GM23248 (cell line): ENCODE measurements at places on chromosomes 12 and 14. TPM values are rescaled to one million over a fixed set of nuclear protein-coding genes. Genes with fewer than 3 reads are reported as not detected.

DNA sequence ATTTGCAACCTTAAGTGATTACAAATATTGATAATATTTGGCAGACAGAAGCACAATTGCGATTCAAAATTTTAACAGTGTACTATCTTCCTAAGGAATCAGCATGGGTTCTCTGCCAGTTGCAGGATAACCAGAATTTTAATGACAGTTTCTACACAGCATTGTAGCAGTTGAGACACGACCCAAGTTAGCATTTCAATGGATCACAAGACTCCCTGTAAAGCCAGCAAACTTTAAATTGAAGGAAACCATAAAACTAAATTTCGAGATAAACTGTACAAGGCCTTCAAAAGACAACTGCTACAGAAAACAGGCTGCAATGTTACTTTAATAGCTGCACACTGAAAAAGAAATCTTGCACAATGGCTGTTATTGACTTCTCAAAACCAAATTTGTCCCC lies 154.9 kb downstream of the MED13L start:
- peak overlapping the region; percentile 54 for H3K4me3 ChIP-seq
- no peaks in the 10 kb centered on the region for H3K27me3 ChIP-seq
- no peak for DNase-seq
- H3K4me1 ChIP-seq, result peaks cover 75% of the 10 kb centered on the region
- H3K27ac ChIP-seq, result peak overlapping the region; percentile 55

DNA sequence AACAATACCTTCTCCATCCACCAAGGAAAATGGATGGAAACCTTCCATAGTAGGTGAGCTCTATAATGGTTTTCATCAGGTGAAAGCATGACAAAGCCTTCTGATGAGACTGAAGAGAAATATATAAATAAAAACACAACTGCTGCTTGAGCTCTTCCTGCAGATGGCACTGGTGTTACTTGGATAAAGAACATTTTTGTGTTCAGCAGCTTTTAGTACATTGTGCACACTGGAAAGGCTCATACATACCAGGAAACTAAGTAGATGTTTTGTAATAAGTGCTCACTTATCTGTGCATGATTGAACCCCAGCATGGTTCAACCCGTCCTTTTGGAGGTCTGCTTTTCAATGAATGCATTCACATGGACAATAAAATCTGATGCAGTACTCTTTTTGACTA lies 357.3 kb upstream of the MIS18BP1 start:
- H3K4me1 ChIP-seq, result no peaks in the 10 kb centered on the region
- no peak overlapping the region for H3K27ac ChIP-seq
- peak; percentile 27 for DNase-seq
- H3K4me3 ChIP-seq, result no peak overlapping the region
- no peaks in the 10 kb centered on the region for H3K27me3 ChIP-seq
- no peaks in the 10 kb centered on the region for H3K36me3 ChIP-seq

DNA sequence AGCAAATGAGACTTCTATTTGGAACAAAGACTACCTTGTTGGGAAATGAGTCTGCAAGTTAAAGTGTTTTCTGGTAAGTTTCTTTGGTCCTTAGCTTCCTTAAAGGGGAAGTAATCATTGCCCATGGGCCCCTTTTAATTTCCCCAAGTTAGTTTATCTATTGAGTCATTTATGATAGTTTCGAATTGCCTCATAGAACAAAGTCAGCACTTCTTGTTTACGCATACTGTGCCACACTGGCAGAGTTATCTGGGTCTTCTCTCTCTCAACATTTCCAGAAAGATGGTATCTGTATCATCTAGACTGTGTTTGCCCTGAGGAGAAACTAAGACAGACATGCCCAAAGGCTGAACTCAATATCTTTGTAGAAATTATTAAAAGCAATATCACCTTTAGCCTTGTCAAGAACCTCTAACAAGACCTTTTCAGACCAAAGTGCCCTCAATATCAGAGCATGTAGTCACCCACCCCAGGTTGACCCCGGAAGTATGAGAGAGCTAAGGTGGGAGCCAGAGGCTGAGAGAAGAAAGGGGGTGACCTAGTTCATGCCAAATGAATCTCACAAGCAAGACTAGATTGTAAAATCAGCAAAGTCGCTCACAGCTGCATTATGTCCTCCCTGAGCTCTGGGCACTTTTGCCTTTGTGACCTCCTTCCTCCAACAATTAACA lies 40.0 kb downstream of the GPR65 start:
- H3K4me1 ChIP-seq, result no peaks in the 10 kb centered on the region
- H3K4me3 ChIP-seq, result no peak overlapping the region
- no peak overlapping the region for H3K27ac ChIP-seq
- no peak for DNase-seq
- H3K27me3 ChIP-seq, result no peaks in the 10 kb centered on the region

DNA sequence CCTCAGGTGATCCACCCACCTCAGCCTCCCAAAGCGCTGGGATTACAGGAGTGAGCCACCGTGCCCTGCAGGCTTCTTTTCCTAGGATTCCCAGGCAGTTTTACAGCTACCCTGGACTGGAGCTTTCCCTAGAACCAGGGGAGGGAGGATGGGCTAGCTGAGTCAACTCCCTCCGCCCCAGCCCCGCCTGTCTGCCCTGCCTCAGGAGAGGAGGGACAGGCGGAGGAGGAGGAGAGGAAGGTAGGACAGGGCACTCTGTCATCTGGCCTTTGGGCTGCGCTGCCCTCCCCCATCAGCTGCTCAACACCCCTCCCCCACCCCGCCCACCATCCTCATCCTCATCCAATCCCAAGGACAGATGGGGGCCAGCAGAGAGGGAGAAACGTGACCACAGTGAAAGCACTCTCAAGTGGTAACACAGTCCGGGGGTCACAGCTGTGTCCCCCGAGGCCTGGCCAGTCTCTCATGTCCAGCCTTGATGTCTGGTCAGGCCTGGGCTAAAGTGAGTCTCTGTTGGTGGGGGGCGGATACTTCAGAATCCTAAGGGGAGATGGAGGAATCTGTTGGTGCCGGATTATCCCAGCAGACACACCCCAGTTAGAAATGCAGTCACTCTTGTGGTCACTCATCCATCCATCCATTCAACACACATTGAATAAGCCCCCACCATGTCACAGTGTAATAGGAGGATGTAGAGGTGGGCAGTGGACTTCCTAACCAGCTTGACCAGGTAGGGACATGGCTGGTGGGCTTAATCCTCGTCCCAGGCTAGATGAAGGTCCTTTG lies 12.3 kb downstream of the FIGNL2 start:
- no peak overlapping the region for H3K27ac ChIP-seq
- H3K36me3 ChIP-seq, result no peaks in the 10 kb centered on the region
- no peaks in the 10 kb centered on the region for H3K4me1 ChIP-seq
- H3K4me3 ChIP-seq, result no peak overlapping the region
- peak; percentile 40 for DNase-seq
- H3K27me3 ChIP-seq, result peaks cover 69% of the 10 kb centered on the region

DNA sequence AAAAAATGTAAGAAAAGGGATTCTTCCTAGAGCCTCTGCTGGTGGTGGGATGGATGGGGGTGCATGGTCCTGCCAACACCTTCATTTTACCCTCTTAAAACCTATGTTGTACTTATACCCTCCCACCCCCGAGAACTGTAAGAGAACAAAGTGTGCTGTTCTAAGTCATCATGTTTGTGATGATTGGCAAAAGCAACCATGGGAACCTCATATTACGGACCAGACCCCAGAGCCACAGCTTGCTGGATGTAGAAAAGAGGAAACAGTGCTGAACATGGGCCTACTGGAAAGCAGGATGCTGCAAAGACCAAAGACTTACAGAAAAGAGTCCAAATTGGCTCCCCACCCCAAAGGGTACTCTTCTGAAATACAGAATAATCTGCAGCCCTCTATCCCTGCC lies 311.2 kb downstream of the DUSP6 start:
- H3K4me3 ChIP-seq, result no peak overlapping the region
- no peaks in the 10 kb centered on the region for H3K4me1 ChIP-seq
- H3K27me3 ChIP-seq, result no peaks in the 10 kb centered on the region
- DNase-seq, result no peak
- H3K36me3 ChIP-seq, result no peaks in the 10 kb centered on the region

DNA sequence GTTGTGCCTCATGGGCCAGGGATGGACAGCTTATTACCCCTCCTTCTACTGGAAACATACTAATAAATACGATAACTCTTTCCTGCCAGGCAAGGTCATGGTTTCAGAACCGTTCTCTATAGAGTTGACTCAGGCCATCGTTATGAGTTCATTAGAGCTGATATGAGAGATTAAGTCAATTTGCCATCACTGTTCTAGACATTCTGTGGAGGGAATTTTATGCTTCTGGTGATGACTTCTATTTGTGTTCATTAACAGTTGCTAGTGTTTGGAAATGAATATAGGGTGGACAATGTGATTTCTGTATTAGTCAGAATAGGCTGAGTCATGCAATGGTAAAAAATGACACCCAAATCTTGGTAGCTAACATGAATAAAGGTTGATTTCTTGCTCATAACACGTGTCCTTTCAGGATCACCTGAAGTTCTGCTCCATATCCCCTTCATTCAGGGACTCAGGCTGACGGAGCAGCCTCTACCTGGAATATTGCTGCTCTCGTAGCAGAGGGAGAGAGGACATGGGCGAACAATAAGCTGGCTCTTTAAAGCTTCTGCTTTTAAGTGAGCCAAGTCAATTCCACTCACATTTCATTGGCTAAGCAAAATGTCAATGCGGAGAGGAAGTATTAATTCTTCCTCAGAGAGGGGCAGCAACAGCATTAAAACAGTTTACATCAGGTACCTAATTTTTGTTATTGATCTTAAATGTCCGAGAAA lies 18.5 kb upstream of the TBPL2 start:
- DNase-seq, result peak; percentile 75
- peaks cover 23% of the 10 kb centered on the region for H3K4me1 ChIP-seq
- H3K4me3 ChIP-seq, result no peak overlapping the region
- no peaks in the 10 kb centered on the region for H3K27me3 ChIP-seq
- peak overlapping the region; percentile 40 for H3K27ac ChIP-seq

- no peak overlapping the region for H3K4me3 ChIP-seq
- no peak overlapping the region for H3K27ac ChIP-seq
- no peaks in the 10 kb centered on the region for H3K27me3 ChIP-seq
- no peak for DNase-seq
- no peaks in the 10 kb centered on the region for H3K4me1 ChIP-seq
Measured at GRCh38 chr14:57227083-57227482, 41.6 kb downstream of the EXOC5 start.

PTGES3 gene
- 237 and 245 TPM in 2 replicates for polyA plus RNA-seq

CLEC9A gene
- not detected in 2 replicates for polyA plus RNA-seq

NPFF gene
- not detected in 2 replicates for polyA plus RNA-seq

STX2 gene
- 28.9 and 30.1 TPM in 2 replicates for polyA plus RNA-seq

KRT2 gene
- polyA plus RNA-seq, result not detected in 2 replicates

CS gene
- 76.2 and 77.8 TPM in 2 replicates for polyA plus RNA-seq
